ENCODE measurements at places on chromosomes 12 and 14.

DNA sequence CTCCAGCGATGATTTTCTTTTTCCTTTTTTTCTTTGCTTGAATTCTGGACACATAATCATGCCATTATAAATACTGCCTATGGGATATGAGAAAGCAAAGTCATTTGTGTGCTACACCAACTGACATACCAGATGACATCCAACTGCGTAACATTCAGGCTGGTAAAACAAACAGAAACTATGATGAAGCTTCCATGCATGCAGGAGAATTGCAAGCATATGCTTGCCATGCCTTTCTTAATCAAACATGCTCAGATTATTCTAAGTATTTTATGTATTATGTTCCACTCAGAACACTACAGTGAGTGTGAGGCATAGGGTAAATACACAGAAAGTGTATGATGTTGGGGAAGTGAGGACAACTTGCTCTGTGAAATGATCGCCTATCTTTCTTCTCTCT lies 97.4 kb downstream of the C12orf50 start:
- no peak for DNase-seq

- DNase-seq = no peak
These were observed 112.0 kb downstream of the ANO6 start for GRCh38 chr12:45327823-45328383.

- DNase-seq = no peak
These were observed 904 bp upstream of the PAPOLA start for GRCh38 chr14:96501217-96501739.

DNA sequence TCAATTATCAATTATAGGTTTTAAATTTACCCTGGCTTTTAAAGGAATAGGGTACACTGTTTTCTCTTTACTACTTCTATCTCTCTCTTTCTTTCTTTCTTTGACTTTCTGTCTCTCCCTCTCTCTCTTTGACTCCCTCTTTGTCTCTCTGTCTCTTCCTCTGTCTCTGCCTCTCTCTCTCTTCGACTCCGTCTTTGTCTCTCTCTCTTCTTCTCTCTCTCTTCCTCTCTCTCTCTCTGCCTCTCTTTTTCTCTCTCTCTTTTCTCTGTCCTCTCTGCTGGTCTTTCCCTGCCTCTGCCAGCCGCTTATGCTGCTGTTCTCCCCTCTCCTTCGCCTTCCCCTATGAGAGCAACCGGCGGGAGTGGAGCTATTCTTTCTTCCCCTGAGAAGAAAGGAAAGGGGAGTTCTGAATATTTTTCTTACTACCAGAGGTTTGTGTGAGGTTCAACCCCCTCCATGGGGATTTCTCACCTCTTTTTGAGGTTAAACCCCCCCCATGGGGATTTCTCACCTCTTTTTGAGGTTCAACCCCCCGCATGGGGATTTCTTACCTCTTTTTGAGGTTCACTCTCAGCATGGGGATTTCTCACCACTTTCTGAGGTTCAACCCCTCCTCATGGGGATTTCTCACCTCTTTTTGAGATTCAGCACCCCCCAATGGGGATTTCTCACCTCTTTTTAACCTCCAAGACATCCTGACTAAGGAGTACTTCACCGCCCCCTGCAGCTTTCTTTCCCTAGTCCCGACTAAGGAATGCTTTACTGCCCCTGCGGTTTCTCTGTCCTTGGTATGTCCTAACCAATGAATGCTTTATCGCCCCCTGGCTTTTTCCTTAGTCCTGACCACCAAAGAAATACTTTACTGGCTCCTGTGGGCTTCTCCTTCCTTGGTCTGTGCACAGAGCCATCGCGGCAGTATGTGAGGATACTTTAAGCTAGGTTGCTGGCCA lies 27.4 kb upstream of the DDHD1 start:
- DNase-seq = no peak

DNA sequence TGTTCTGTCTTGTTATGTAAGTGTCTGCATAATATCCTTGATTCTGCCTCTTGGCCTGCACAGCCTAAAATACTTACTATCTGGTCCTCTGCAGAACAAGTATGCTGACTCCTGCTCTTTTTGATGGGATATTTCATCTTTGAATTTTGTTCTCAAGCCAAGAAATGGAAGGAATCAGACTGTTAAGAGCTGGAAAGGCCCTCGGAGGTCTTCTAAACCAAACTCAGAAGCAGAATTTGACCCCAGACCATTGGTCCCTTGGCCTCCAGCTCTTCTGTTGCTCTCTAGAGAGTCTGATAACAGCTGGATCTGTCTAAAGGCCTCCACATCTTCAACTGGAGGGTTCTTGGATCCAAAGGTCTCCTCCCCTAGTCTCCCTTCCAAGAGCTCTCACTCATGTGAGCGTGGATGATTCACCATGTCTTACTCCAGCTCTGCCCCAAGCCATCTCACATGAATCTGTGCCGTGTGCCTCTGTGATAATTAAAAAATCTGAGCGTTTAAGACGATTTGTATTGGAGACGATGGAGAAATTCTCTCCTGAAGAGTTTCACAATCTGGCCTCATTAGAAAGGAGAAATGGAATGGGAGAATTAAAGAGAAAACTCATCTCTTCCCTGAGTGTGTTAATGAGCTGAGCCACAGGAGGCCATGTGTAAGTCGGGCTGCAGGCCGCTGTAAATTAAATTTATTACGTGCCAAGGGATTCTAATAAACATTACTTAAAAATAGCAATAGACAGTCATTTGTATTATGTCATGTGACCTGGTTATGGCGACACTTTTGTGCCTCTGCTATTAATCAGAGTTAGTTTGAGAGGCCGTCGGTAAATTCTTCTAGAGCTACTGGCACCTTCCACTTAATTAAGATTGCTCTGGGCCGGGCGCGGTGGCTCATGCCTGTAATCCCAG lies 15.4 kb upstream of the PRIMA1 start:
- no peak for DNase-seq

DNA sequence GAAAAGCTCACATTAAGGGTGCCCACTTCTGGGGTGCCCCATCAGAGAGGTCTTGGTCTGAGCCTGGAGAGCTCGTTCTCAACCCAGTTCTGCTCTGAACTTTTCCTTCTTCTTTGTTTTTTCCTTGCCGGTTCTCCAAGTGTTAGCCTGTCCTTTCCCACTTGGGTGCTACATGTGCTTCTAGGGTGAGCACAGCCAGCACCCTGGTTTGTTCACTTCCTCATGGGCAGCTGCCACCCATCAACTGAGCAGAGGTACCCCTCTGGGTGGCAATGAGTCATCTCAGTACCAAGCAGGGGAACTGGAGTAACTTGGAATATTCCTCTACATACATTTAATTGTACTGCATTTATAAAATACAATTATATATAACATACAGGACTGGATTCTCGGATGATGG lies 3.9 kb upstream of the SYNE3 start:
- DNase-seq = no peak

- no peak for DNase-seq
These were observed 10.0 kb upstream of the FAM181A start for GRCh38 chr14:93917141-93917540.

DNA sequence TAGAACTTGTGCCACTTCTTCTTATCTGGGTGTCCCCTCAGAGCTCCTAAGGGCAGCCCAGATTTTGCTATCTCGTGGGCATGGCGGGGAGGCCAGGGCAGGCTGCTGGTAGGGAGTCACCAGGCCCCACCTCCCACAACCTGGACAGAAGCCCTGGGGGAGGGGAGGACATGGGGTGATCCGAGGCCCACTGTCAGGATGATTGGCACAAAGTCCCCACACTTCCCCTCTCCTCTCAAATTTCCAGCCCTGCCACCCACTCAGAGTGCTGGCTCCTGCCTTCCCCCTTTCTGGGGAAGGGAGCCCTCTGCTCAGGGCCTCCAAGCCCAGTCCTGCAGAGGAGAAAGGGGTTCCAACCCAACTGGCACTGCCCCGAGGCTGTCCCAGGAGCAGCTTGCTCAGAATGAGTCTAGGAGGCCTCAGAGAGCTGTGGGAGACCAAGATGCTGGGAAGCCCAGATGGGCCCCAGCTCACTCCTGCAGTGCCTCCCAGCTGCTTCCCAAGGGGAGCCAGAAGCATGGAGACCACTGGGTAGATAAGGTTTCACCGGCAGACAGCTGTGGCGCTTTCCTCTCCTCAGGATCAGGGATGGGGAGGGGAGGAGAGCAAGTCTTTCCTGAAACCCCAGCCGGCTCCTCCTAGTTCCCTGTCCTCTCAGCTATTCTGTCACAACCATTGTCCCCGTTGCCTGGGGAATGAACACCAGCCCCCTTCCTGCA lies 82.8 kb downstream of the B4GALNT3 start:
- DNase-seq = no peak

DNA sequence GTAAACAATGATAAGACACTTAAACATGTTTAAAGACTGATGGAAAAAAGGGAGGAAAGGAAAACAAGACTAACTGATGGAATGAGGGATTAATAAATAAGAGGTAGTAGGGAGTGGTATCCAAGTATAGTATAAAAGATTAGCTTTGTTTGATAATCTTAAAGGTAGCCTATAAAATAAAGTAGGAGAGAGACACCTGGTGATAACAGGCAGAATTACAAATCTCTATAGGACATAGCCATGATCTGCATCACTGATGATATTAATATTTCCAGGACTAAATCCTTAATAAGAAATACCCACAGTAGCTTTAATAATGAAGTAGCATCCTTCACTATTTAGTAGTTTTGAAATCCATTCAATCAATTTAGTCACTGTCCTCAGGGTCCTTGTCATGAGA lies 30.4 kb downstream of the DLGAP5 start:
- DNase-seq = no peak

DNA sequence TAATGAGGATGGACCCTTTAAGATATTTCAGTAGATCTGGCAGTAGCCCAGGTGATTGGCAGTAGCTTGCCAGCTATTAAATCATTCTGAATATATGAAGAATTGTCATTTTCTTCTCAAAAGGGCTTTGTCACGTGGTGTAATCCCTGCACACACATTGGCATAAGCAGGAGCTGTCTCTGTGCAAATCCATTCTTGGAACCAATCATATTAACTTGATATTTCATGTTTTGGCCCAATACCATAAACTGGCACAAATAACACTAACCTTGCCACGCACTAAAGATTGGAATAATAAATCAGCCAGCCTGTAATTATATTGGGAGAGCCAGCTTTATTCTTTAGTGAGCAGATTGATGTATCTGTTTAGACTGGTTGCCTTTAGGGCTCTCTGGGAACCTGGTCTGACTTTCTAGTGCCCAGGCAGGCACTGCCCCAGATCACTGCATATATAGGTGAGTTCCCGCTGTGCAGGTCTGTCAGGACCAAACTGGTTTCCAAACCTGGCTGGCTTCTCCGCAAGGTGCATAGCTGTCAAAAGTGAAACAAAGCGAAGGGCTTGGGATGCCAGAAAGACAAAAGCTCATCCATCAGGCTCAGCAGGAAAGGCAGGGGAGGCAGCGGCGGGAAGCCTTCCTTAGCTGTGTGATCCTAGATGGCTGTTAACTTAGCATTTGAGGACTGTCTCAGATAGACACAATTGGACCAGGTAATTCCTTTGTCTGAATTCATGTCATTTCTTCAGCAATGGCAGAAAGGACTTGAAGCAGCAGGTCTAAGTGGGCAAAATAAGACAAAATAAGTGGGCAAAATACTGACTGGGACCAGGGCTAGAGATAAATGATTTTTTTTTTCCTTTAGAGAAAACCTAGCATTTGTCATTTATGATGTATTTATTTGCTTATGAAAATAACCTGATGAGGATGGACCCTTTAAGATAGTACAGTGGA lies 128.8 kb upstream of the DYRK2 start:
- DNase-seq = no peak

- no peak for DNase-seq
These were observed 71.5 kb upstream of the ARHGAP5 start for GRCh38 chr14:32005628-32006027.

DNA sequence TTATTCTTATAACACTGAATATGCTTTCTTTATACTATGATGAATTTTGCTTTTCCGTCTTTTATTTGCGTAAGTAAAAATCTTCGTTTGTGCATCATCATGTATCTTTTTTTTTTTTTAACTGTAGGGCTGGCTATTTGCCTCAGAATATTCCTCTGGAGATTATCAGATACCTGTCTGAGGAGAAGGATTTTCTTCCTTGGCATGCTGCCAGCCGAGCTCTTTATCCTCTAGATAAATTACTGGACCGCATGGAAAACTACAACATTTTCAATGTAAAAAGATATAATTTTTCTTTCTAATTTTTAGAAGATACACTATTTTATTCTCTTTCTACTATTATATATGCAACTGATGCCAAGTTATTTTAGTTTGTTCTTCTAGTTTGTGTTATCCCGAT lies 346.6 kb downstream of the TRHDE start:
- no peak for DNase-seq

DNA sequence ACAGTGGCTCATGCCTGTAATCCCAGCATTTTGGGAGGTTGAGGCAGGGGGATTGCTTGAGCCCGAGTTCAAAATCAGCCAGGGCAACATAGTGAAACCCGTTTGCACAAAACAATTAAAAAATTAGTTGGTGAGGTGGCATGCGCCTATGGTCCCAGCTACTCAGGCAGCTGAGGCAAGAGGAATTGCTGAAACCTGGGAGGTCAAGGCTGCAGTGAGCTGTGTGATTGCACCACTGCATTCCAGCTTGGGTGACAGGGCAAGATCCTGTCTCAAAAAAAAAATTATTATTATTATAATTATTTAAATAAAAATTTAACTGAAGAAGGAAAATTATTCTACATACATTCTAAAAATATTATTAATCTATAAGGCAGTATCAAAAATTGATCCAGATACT lies 164.1 kb downstream of the ITPR2 start:
- DNase-seq = no peak

- DNase-seq = no peak
These were observed 283.1 kb downstream of the TMEM117 start for GRCh38 chr12:44118946-44119345.
